Keratinocyte (primary cell): ENCODE measurements at places on chromosomes 3 and 15.
A peak's percentile ranks its signal among the peaks of the same experiment; 100 is the strongest.

DNA sequence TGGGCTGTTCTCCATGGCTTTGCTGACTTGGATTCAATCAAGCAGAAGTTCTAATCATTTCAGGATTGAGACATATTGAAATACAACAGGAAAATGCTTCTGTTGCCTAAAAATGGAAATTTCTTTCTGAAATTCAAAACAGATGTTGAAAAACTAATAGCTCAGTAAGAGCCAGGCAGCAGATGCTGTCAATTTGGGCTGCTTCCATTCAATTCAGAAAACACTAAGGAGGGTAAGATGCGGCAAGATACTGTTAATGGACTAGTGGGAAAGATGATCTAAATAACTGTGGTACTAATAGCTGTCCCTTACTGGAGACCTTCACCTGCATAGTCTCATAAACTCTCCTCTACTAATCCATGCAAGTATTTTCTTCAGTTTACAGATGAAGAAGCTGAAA, 53.5 kb downstream of the DGKG start:
- no peak for DNase-seq

DNA sequence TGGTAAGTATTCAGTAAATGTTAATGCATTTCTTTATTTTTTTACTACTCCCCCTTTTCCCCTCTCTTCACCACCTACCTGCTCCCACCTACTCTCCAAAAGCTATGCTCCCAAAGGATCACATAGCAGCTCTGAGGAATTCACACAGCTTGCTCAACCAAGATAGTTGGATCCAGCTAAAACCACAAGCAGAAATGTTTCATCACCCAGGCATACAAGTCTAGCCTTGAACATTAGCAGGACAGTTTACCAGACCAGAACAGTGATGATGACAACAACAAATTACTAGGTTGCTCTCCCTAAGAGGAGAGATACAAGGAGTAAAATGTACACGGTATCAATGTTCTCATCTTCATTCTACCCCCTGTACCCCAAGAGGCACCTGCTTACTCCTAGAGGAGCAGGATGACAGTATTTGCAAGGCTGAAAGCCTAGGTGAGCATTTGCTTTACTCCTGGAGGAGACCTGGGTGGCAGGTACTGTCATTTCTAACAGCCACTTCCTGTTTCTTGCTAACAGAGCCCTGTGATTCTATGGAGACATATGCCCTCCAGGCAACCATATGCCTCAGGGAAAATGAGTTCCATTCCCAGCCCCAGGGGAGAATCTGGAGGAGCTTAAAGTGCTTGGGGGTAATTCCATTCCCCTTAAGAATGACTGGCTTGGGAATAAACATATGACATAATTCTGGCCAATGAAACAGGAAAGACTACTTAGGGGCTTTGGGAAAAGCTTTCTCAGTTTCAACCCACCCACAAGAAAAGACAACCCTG, 237.5 kb downstream of the NTRK3 start:
- no peak for DNase-seq

GRCh38 chr15:41997845-41998244, 23.0 kb downstream of the PLA2G4E start:
- DNase-seq: no peak

DNA sequence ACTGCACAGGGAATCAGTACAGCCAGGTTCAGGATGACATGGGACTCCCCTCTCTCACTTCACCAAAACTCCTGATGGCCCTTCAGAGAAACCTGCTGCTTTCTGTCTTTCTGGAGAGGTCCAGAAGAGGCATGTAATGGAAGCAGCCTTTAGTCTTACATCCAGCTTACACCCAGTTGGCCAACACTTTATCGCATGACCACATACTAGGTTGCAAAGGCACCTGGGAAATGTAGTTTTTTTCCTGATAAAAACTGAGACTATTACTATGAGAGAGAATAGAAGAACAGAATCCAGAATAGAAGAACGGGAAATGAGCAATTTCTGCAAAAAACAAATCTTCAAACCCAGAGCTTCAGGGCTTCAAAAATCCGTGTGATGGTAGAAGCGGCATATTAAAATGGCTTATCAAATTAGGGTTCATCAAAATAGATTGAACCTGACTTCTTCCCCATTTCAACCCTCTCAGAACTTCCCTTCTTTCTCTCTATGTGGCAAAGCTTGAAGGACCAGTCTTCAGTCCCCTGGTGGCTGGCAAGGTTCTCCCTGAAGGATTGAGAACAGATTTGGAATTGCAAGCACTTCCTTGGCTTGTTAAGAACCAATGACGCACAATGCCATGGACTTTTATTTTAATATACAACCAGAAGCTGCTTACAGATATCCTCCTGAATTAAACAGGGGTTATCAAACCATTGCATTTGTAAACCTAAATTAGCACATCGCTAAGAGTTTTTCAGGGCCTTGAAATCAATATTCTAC, 34.4 kb downstream of the CORO2B start:
- DNase-seq: no peak

- no peak for DNase-seq
Measured at GRCh38 chr3:147729641-147730040, 320.5 kb downstream of the ZIC1 start.

- no peak for DNase-seq
Measured at GRCh38 chr3:194930377-194931204, 244.9 kb downstream of the FAM43A start.

GRCh38 chr15:74768099-74768770, 13.6 kb upstream of the CSK start:
- DNase-seq: no peak

GRCh38 chr3:128054367-128054766, 2.1 kb downstream of the SEC61A1 start:
- DNase-seq: no peak

- no peak for DNase-seq
Measured at GRCh38 chr15:80447077-80447476, 42.9 kb downstream of the ARNT2 start.

DNA sequence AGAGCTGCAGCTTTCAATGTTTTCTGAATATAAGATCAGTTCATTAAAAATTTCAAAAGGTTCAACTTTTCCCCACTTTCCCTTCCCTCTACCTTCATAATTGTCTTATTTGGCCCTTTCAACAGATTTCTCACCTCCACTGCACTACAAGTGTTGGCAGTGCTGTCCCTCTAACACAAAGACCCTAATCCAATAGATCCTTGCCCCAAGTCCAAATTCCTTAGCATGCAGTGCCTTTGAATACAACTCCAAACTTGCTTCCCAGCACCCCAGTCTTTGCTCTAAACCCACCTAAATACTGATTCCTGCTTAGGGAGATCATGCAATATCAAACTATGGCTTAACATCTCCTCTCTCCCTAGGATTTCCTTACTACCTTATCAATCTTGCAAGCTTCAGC, 43.9 kb downstream of the TJP1 start:
- no peak for DNase-seq

- no peak for DNase-seq
Measured at GRCh38 chr3:60274646-60275045, 976.6 kb downstream of the FHIT start.

DNA sequence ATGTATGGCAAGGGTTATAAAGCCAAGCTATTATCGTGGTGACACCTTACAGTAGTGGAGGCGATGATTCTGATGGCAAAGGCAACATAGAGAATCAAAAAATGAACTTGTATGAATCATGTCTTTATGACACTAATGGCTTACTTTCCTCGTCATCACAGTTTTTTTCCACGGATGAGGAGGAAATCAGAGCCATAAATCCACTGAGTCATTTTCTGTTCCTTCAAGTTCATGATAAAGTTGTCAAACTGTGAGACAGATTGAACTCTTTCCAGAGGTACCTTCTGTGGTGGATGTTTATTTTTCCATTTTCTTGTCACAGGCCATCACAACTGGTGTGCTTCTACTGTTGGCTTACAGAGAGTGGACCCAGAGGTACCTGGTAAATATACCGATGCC, 8.5 kb downstream of the TMEM212 start:
- DNase-seq: no peak

- DNase-seq: no peak
Measured at GRCh38 chr3:131962982-131963381, 71.8 kb downstream of the CPNE4 start.

DNA sequence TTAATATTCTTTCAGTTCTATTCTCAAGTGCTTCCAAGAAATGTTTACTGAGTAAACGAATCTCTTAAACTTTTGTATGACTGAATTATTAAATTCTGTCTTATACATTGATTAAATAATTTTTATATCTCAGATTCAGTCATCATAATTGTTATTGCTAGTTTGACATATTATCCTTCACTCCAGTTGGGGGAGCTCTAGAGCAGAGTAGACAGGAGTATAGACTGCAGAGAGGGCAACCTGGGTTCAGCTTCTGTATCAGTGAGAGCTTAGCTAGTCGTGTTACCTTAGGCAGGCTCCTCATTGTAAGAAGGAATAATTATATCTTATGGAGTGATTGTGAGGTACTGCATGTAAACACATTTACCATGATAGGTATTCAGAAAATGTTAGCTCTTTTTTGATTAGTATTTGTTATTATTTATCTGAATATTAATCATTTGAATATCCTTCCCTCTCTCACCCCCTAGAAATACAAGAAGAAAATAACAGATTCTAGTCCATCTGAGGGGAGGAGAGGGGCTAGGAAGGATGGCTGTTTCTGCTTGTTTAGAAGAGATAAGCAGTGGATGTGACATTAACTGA, 31.0 kb upstream of the ZCWPW2 start:
- no peak for DNase-seq

GRCh38 chr3:65854606-65855304, 184.0 kb downstream of the MAGI1 start:
- peak; percentile 40 for DNase-seq

- DNase-seq: no peak
Measured at GRCh38 chr15:96201696-96202095, 128.8 kb upstream of the NR2F2 start.

DNA sequence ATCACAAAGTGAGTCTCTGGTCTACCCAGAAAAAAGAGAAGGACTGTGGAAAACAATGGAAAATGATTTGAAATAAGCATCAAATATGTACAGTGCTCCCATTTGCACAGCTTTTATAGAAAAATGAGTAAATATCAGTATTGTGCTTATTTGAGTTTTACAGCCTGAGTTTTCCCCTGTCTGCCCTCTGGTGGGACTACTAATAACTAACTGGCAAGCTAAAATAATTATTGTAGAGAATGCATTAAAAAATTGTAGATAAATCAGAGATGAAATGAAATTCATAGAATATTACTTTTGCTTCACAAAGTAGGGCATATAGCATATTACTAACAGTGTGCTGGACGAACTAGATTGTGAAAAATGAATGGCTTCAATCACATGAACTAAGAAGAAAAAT, 287.1 kb downstream of the NAALADL2 start:
- no peak for DNase-seq

DNA sequence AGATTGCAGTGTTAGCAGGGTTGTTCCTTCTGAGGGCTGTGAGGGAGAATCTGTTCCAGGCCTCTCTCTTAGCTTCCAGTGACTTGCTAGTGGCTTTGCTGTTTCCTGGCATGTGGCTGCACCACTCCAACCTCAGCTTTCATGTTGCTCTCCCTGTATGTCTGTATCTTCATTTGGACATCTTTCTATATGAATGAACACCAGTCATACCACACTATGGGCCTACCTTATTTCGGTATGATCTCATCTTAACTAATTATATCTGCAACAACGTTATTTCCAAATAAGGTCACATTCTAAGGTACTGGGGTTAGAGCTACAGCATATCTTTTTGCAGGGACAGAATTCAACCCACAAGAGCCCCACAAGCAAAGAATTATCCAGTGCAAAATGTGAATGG, 356.7 kb upstream of the UMPS start:
- no peak for DNase-seq

DNA sequence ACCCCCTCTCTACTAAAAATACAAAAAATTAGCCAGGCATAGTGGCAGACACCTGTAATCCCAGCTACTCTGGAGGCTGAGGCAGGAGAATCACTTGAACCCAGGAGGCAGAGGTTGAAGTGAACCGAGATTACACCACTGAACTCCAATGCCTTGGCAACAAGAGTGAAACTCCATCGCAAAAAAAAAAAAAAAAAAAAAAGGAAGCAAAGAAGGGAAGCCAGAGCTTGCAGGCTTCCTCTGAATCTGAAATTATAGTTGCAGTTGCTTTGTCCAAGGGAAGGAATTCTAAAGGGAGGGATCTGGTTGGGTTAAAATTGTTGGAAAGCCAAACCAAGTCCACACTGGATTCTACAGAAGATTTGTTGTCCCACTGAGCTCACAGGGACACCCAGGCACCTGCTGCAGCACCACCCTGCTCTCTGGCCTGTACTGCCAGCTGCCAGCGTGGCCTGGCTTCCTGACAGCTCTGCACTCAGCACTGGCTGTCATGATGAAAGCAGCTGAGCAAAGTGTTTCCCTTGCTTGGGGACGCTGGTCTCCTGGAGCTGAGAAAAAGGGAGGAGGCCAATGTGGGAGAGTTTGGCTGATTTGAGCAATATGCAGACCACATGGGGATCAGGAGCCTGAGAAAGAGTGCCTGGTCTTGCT, 88.8 kb upstream of the HES1 start:
- DNase-seq: no peak

DNA sequence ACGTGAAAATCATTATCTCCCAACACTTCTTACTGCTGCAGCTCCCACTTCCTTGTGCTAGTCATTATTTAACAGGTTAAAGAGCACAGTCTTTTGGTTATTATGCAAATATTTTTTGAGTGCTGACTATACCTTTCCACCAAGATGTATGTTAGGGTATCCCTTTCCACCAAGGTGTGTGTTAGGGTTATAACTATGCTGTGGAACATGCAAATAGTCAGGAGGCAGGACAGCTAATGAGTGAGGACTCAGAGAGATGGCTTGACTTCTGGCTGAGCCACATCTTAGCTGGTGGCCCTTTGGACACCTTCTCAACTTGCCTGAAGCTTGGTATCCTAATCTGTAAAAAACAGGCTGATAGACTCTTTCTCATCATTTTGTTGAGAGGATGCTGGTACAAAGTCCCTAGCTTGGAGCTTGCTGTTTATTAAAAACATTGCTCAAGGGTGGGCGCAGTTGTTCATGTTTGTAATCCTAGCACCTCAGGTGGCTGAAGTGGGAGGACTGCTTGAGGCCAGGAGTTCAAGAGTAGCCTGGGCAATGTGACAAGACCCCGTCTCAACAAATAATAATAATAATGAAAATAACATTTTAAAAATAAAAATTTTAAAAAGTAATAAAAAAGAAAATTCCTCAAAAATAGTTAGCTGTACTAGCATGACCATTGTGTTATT, 160.5 kb upstream of the ADAMTS9 start:
- DNase-seq: no peak

DNA sequence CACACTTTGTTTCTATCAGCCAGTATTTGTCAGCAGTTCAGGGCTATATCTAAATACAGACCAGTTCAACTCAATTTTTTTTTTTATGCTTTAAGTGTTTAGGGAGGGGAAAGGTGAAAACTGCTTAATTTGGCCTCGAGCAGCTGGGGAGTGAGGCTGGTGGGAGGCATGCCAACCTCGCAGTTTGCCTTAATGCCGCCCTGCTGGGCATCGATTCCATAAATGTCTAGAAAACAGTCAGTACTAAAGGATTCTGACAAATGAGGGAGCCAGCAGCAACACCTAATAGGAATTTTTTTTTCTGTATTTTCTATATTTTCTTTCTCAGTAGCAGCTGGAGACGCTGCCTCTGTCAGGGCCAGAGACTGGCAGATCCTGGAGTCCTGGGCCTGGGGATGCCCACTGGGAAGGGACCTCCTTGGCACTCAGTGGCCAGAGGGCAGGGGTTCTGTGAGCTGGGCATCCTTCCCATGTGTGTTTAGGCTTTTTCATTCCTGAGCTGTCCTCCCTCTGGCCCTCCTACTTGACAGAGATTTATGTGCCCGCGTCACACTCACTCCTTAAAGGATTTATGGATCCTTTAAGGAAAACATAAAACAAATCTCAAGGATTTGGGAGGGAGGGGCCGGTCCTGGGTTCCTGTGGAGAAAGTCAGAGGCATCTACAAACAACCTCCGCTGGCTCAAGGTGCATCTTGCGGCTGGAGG, 117.8 kb downstream of the WNT5A start:
- DNase-seq: no peak
